ENCODE measurements at places on chromosomes 4 and X.
A peak's percentile ranks its signal among the peaks of the same experiment; 100 is the strongest.

- DNase-seq: no peak
Observed at GRCh38 chrX:150012647-150013381, 74.5 kb upstream of the EOLA2 start.

- DNase-seq: no peak
Observed at GRCh38 chr4:166839615-166840251, 394.6 kb downstream of the SPOCK3 start.

DNA sequence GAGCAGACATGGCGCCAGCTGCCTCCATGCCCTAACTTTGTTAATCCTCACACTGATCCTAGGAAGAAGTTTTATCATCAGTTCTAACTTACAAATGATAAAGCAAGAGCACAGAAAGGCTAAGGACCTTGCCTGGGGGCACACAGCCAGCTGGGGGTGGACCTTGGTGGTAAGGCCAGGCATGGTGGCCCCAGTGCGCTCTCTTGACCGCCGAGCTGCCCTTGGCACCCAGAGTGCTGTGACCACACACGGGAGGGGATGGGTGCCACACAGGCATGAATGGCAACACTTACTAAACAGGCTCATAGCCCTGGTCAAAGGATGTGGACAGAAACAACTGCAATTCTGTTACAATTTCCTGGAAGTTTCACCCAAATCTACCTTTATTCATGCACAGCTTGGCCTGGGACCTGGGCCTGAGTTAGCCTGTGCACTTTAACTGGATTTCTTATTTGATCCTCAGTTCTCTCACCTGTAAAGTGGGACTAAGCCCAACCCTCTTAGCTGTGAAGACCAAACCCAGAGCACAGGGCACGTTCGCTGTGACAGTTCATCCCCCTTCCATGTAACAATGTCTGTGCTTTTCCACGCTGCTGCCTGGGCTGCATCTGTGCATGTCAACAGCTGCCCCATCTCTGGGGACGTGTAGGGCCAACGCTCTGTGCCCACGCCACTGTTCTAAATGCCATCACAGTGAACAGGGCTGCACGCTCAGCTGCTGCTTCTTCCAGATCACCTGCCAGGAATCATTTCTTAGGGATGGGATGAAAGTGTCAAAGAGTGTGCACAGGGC, 44.8 kb downstream of the ACOX3 start:
- no peak for DNase-seq

DNA sequence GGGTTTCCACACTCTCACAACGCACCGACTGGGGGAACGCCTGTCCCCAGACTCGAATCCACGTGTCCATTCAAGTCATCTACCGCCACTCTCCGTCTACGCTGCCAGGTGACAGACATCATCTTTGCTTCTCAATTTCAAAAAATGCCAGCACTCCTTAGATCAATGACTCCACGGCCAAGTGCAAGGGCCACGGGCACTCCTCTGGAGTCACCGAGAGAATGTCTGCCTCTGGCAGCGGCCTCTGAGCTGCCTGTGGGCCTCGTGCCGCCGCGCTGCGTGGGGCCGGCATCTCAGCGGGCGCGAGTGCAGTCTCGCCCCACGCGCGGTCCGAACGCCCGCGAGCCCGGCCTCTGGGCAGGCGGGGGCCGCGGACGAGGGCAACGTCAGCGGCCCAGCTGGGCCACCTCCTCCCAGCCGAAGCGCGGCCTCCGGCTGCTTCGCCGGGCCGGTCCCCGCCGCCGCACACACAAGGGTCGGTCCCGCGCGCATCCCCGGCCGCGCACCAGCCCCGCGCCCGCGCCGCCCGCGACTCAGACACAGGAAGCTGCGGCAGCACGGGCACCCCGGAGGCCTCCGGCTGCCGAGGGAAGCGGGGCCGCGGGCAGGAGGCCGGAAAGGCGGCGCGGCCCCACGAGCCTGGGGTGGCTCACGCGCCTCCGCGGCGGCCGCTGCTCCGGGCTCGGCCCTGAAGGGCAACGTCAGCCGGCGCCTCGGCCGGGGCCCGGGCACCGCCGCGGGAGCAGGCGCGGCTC, 450 bp downstream of the ACSL1 start:
- peak; percentile 31 for DNase-seq

- no peak for DNase-seq
Observed at GRCh38 chr4:68123525-68123924, 6.1 kb downstream of the TMPRSS11F start.

Data from WERI-Rb-1 (cell line).